Stimulated activated CD8-positive, alpha-beta memory T cell treated with anti-CD3 and anti-CD28 coated beads, Interleukin-7, amount 100 ng/mL, for 24 hours (primary cell): ENCODE measurements at places on chromosomes 1 and 21.

DNA sequence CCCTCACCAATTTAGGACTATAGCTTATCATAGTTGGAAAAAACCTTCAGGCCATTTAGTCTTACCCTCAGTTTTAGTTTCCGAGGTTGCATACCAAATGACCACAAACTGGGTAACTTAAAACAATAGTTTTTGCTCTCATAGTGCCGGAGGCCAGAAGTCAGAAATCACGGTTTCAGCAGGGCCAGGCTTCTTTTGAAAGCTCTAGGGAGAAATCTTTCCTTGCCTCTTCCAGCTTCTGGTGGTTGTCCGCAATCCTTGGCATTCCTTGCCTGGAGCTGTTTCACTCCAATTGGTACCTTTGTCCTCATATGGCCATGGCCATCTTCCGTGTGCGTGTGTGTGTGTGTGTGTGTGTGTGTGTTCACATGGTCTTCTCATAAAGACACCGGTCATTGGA, 12.4 kb upstream of the PLXNA2 start:
- no peak for DNase-seq

DNA sequence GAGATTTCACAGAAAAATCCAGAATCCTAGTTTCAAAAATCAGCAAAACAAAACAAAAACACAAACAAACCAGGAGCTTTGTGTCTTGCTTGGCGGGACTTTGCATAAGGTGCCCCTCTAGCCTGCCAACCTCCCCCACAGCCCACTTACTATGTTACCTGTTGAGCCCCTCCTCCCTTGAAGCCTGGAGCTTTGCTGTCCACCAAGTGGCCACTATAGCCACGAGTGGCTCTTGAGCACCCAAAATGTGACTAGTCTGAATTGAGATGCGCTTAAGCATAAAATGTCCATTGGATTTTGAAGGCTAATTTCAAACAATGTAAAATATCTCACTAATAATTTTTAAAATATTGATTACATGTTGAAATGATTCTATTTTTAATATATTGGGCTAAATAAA, 12.2 kb downstream of the TFAP2E start:
- no peak for DNase-seq

DNA sequence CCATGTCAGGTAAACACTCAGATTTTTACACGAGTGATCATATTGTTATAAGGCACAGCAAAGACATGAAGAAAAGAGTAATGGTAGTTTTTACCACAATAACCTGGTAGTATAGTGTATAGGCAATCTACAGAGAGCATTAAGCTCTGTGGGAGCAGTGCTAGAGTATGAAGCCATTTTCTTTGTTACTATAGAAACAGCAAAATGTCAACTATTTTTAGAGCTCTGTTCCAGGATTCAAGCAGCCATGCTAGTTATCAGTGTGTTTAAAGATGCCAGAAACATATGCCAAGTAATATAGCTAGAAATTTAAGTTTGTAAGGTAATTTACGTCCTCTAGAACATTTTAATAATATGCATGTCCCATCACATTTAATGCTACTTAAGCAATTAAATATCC, 77.6 kb upstream of the RGS18 start:
- DNase-seq: no peak

- no peak for DNase-seq
These were observed 7.3 kb upstream of the CA6 start for GRCh38 chr1:8938232-8938999.

DNA sequence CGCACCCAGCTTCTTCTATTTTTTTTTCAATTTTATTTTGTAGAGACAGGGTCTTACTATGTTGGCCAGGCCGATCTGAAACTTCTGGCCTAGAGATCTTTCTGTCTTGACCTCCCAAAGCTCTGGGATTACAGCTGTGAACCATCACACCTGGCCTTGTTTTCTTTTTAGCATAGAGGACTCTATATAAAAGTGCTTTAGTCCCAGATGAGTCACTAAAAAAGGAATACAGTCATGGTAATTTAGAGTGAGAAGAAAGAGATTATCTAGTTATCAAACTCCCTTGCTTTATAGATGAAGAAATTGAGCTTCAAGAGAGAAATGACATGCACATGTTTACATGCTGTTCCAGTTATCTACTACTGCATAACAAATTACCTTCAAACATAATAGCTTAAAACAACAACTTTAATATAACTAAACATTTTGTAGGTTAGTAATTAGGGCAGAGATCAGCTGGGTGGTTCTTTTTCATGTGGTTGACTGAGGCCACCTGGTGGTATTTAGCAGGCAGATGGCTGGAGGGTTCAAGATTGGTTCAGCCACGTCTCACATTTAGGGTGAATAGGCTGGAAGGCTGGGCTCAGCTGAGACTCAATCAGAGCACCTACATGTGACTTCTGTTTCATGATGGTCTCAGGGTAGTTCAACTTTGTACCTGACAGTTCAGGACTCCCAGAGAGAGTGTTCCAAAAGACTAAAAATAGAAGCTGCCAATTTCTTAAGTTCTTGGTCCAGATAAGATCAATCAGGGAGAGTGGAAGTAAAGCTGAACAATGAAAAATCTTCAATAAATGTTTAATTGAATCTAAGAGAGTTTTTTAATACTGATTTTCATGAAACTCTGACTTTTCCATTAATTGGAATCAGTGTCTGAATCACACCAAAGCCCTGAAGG, 16.9 kb upstream of the MTF2 start:
- no peak for DNase-seq
